Omental fat pad (tissue), 4 donors: ENCODE measurements at places on chromosomes 13 and 19. TPM values are rescaled to one million over a fixed set of nuclear protein-coding genes. Genes with fewer than 3 reads are reported as not detected.

Gene NLRP5
- not detected for total RNA-seq

Gene RAB4B
- 23.2 TPM for total RNA-seq

Gene MEIS3
- total RNA-seq, result 9.8 TPM

Gene OR7E24
- total RNA-seq, result not detected

Gene CEACAM16
- total RNA-seq, result not detected

Gene AXL
- total RNA-seq, result 141 TPM

Gene KCTD15
- 49.7 TPM for total RNA-seq

Gene IRGC
- total RNA-seq, result not detected

Gene EID2
- total RNA-seq, result 12.3 TPM

Gene ZNF320
- 7.7 TPM for total RNA-seq

Gene SELENOV
- not detected for total RNA-seq

Gene DKKL1
- total RNA-seq, result not detected

Gene PLIN5
- total RNA-seq, result 48.1 TPM

Gene CDC42EP5
- total RNA-seq, result 24.1 TPM
